ENCODE measurements at places on chromosomes 3 and 15.

DNA sequence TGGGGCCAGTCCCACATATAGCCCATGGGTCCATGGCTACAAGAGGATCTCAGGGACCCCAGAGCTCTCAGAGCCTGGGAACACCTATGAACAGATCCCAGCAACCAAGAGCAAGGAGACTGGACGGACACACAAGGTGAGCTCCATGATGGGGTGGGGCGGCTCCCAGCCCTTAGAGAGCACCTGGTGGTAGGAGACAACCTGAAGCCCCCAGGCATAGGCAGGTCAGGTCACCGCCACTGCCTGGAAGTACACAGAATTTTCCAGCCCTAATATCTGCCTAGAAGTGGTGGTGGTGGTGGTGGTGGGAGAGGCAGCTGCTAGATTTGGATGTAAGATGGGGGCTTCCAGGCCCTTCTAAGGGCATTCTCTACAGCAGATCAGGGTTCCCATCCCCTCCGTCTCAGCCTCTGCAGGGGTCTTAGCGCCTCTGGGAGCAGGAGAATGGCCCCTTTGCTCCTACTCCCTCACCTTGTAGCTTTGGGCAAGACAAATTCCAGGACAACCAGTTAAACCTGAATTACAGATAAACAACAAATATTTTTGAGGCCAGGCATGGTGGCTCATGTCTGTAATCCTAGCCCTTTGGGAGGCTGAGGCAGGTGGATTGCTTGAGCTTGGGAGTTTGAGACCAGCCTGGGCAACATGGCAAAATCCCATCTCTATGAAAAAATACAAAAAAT, 9.2 kb downstream of the SH2D7 start:
- DNase-seq, result no peak

DNA sequence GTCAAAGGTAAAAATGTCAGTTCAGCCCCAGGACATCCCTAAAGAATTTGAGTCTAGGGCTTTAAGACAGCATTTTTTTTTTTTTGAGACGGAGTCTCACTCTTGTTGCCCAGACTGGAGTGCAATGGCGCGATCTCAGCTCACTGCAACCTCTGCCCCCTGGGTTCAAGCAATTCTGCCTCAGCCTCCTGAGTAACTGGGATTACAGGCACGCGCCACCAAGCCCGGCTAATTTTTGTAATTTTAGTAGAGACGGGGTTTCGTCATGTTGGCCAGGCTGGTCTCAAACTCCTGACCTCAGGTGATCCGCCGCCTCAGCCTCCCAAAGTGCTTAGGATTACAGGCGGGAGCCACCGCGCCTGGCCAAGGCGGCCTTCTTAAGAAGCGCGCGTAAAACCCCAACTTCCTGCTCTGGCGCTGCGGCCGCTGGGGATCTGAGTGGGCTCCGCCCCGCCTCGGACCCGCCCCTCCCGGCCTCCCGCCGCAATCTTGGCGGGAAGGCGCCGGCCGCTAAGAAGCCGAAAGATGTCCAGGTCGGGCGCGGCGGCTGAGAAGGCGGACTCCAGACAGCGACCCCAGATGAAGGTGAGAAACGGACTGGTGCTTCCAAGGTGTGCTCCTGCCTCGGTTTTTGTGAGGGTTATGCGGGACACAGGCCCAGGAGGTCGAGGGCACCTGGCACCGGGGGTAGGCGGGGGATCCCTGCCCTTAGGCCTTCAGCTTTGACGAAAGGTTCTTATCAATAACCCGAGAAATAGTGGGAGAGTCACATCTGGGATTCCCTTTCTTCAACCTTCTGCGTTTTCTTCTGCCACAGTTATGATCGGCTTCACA, at the start of gene WDR76:
Gene WDR76 (plus strand): TSS at position 495 of the 834 bp plus-strand sequence. CDS start 31 bp downstream, at position 526.
- peak; percentile 74 for DNase-seq

DNA sequence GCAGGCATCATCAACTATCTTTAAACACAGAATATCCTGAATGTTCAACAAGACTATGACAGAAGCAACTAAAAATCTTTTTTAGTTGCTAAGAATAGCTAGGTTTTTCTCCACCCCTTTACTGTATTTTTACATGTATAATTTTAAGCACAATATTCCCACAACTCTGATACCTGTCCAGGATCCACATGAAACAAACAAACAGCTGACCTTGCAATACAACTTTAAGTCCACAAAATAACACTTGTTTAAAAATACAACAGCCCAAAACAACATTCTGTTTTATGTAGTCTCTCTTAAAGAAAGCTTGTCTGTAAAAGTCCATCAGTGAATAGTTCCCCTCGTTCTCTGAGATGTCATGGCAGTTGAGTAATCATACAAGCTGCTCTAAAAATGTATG, 41.1 kb downstream of the IFT57 start:
- DNase-seq, result no peak

DNA sequence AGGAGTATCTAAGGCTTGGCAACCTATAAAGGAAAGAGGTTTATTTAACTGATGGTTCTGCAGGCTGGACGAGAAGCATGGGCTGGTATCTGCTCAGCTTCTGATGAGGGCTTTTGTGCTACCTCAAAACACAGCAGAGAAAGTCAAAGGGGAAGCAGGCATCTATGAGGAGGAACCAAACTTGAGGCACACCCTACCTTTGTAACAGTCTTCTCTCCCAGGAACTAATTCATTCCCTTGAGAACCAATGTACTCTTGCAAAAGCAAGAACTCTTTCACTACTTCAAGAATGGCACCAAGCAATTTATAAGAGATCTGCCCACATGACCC, 109.0 kb downstream of the CGGBP1 start:
- DNase-seq, result no peak

GRCh38 chr3:194019398-194020165, 116.4 kb upstream of the HES1 start:
- DNase-seq, result no peak

- no peak for DNase-seq
These were observed 178.4 kb upstream of the CDIN1 start for GRCh38 chr15:36400936-36401585.

GRCh38 chr3:11784971-11785377, 61.7 kb downstream of the TAMM41 start:
- no peak for DNase-seq

GRCh38 chr3:146156666-146157314, 4.2 kb downstream of the PLOD2 start:
- DNase-seq, result no peak

- DNase-seq, result no peak
These were observed 394.6 kb downstream of the FEZF2 start for GRCh38 chr3:61978460-61979419.

- DNase-seq, result no peak
These were observed 48.7 kb downstream of the GABRG3 start for GRCh38 chr15:27019687-27020086.

DNA sequence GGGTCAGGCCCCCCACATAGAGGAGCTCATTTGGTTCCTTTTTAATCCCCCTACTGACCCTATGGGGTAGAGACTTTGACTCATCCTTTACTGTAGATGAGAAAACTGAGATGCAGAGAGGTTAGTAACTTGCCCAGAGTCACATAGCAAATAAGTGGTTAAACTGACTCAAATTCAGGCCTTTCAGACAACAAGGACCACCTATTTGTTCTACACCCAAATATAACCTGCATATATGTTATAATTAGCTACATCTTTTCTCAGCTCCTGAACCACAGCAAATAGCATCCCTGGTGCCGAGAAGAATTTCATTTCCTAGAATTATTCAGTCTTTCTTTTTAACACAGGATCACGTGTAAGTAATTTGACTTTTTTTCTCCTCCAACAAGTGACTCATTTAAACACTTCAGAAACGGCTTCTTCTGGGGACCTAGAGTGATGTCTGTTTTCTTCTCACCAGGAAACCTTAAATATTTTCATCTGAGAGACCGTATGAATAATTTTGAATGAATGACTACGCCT, 57.4 kb downstream of the MGLL start:
- DNase-seq, result no peak

- no peak for DNase-seq
These were observed 3.2 kb downstream of the CPEB1 start for GRCh38 chr15:82643992-82644391.

DNA sequence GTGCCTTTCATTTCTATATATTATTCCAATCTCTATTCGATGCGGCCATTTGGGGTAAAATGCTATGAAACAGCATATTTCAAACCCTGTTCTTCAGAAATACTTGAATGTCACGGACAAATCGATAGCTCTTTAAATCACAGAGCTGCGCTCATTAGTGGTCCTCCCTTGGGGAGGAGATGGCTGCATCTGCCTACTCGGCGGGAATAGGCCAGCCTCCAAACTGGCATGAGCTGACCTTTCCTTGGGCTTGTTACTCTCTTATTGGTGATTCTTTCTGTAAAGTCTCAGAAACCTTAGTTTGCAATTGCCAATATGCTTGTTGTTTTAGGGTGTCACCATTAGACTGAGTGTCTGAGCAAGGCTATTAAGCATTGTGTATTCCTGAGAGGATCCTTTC, 120.9 kb downstream of the BDH1 start:
- no peak for DNase-seq

DNA sequence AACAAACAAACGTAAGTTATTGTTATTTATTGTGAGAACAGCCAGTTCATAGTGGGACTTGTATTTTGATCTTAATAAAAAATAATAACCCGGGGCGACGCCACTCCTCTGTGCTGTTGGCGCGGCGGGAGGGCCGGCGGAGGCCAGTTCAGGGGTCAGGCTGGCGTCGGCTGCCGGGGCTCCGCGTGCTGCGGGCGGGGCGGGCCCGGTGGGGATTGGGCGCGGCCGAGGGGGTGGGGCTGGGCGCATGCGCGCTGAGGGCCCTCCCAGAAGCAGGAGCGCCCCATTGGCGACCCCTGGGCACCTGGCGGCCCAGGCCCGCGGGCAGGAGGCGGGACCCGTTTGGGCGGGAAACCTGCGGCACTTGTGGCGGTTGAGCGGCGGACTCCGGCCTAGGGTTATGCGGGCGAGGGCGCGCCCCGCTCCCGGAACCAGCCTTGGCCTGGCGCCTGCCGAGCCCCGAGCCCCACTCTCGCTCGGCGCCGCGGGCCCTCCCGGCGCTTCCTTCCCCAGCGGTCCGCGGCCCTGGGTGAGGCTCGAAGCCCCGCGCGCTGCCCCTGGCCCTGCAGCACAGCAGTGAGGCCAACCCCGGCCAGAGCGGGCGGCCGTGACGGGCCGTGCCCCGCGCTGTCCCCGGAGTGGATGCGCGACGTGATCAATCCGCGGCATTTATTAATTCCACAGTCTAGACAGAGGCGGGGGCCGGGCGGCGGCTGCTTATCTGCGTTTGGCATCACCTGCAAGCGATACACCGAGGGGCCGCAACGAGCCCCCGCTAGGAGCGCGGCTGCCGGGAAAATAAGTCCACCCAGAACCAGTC, 6.0 kb downstream of the ISL2 start:
- no peak for DNase-seq

DNA sequence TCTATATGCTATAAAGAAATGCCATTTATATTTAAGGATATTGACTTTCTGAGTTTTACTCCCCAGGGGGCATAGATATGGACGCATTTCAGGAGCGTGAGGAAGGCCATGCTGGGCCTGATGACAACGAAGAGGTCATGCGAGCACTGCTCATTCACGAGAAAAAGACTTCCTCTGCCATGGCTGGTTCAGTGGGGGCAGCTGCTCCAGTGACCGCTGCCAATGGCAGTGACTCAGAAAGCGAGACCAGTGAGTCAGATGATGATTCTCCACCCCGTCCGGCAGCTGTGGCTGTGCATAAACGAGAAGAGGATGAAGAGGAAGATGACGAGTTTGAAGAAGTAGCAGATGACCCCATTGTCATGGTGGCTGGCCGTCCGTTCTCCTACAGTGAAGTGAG, 38.4 kb downstream of the GTF2E1 start:
- DNase-seq, result no peak

- DNase-seq, result no peak
These were observed 14.1 kb upstream of the TMEM115 start for GRCh38 chr3:50373146-50374051.

GRCh38 chr3:32556332-32556731, 14.3 kb downstream of the DYNC1LI1 start:
- DNase-seq, result no peak

DNA sequence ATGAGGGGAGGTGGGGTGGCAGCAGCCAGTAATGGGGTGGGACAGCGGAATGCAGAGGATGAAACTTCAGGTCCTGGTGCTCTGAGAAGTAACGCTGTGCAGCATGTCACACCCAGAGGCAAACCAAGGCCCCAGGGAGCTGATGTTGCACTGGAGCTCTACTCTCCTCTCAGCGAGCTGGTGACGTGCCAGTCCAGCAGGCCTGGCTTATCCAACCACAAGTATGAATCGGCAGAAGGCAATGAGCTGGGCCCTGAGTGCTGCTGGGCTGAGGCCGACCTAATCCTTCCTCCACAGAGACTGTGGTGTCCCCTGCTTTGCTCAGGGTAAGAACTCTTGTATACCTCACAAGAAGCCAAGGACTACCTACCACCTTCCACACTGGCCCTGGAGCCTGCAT, 30.5 kb downstream of the CD86 start:
- no peak for DNase-seq

DNA sequence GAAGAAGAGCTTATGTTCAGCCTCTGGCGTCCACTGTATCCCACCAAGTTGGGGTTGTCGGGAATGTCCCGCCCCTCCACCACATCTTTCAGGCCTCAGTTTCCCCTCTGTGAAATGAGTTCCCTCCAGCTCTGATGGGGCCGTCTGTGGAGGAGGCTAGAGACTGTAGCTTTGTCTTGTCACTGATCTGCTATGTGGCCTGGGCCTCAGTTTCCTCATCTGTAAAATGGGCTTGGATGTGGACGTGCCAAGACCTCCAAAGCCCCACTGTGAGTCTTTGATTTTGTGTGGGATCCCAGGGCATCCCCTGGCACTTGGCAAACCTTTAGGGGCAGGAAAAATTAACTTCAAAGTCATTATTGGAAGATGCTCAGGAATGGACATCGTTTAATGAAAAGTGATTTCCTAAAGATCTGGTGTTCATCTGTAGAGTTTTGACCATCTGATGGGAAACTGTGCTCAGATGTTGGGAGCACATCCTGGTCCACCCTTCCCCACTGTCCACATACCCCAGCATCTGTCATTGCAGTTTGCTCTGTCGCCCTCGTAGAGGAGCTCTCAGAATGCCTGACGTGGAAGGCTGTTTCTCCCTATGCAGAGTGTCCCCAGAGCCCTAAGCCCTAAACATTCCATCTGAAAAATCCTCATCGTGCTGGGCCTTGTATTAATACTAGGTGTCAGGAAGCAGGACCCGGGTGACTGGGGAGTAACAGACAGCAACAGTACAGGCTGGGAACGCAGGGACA, 28.5 kb downstream of the SLC6A6 start:
- DNase-seq, result no peak

- no peak for DNase-seq
These were observed 126.1 kb downstream of the RORA start for GRCh38 chr15:61103026-61103425.

DNA sequence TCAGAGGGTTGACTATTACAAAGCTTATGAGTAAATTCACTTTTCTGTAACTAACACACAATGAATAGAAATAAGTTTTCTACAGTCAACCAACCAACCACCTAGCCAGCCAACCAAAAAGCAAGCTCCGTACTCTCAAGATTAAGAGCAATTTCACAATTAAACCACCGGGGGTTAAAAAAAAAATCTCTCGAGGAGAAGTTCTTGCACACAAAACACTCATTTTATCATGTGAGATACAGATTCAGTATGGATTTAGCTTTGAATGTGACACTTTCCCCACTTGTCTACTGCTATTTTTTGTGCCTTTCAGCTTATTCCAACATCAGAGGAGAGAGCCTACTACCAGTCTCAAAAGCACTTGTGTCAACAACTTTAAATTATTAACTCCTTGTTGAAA, 135.3 kb downstream of the SV2B start:
- DNase-seq, result no peak
